COR-L47 (cell line): ENCODE measurements at places on chromosomes 1 and 21.

DNA sequence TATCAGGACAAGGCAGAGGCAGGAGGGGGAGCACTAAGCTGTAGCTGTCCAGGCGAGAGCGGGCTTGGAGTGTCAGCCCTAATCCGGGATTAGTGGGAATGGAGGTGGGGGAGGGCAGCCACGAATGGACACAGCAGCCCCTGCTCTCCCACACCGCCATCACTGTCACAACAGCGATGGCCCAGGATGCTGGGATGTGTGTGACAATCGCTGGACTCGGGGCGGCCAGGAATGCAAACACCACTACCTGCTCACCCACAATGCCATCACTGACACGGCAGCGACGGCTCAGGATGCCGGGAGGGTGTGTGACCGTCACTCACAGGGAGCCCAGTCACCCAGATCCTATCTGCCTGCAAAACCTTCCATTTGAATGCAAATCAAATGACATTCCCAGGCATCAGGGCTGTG is 2.9 kb downstream of the C2CD2 start:
- no peak for DNase-seq

DNA sequence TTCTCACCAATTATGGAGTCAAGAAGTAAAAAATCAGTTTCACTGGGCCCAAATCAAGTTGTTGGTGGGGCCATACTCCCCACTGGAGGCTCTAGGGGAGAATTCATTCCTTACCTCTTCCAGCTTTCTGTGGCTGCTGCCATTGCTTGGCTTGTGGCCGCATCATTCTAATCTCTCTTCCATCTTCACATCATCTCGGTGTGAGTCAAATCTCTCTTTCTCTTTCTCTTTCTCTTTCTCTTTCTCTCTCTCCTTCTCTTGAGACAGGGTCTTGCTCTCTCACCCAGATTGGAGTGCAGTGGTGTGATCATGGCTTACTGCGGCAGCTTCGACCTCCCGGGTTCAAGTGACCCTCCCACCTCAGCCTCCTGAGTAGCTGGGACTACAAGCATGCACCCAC is 28.1 kb downstream of the FAM89A start:
- no peak for DNase-seq

- DNase-seq, result peak; percentile 79
Observed at GRCh38 chr1:230356869-230357794, 69.0 kb downstream of the PGBD5 start.

DNA sequence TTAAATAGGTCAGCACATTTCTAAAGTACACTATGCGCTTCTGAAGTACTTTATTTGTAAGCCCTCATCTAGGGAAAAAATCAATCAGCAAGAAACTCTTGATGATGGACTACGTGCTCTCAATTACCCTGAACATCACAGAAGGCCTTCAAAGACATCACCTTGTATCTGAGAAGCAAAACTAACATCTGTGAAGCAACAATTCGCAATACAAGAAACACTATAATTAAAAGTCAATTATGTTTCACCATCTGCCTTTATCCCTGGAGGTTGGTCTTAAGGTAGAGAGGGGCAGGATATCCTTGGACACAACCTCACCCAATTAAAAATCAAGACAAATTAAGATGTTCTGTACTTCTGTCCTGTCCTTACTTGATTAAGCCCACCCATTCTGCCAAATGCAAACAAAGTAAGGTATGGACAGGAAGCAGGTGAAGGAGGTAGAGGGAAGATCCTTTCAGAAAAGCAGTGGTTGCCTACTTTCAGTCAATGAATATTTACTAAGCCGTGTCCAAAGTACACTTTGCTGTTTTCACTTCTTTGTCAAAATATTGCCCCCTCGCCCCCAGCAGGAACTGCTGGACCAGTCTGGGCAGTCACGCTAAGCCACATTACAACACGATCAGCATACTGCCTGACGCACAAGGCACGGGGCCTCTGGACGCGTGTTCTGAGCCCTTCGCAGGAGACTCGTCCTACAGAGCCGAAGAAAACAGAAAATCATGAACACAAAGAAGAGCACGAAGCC is 887 bp downstream of the SLC19A2 start:
- DNase-seq, result peak; percentile 50

- no peak for DNase-seq
Observed at GRCh38 chr1:8455700-8456307, 137.9 kb downstream of the SLC45A1 start.

- no peak for DNase-seq
Observed at GRCh38 chr1:24481101-24481500, 21.5 kb upstream of the RCAN3 start.

GRCh38 chr1:33286451-33287185 is 30.3 kb downstream of the ZNF362 start:
- DNase-seq, result no peak

DNA sequence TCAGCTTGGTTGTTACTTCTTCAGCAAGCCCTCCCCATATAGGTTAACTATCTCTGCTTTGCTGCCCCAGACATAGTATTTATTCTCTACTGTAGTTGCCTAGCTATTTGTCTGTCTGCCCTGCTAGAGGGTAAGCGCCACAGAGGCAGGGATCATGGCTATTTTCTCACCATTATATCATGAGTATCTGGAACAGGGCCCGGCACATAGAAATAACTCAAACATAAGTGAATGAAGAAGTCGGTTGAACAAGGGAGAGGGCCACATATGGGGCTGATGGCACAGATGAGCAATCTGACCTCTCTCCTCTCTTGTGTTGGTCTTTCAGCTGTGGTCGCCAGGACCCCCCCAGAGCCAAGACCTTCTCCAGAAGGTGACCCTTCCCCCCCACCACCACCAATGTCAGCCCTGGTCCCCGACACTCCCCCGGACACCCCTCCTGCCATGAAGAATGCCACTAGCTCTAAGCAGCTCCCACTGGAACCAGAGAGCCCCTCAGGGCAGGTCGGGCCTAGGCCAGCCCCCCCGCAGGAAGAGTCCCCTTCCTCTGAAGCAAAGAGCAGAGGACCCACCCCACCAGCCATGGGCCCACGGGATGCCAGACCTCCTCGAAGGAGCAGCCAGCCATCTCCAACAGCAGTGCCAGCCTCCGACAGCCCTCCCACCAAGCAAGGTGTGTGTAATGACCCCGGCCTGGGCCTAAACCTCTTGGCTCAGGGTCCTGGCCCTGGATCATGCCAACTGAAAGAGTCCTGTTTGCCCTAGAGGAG is 14.9 kb downstream of the MAP7D1 start:
- no peak for DNase-seq

DNA sequence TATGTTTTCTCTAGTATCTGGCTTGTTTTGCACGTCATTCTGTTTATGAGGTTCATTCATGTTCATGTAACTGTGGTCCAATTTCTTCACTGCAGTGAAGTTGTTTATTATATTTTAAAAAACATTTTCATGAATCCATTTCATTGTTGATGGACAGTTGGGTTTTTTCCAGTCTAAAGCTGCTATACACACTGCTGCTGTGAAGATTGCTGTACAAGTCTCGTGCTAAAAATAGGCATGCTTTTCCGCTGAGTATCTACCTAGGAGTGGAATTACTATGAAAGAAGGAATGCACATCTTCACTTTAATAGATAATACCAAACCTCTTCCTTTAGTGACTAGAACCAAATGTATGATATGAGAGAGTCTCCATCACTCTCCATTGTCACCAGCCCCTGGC is 49.0 kb upstream of the ETS2 start:
- no peak for DNase-seq

DNA sequence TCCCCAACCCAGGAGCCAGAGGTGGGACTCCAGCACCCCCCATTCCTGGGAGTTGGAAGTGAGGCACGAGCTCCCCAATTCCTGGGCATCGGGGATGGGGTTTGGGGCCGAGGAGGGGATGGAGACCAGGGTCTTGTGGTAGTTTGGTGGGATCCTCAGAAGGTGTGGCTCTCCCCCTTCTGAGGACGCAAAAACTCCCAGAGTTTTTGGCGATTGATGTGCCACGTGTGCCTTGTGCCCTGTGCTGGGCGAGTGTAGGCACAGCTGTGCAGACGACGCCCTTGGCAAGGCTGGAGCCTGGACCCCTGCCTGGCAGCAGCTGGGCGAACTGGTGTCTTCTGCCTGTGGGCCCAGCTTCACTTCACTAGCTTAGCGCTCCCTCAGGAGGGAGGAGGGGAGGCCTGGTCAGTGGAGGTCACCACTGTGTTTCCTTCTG is 2.6 kb downstream of the GUK1 start:
- peak; percentile 11 for DNase-seq

DNA sequence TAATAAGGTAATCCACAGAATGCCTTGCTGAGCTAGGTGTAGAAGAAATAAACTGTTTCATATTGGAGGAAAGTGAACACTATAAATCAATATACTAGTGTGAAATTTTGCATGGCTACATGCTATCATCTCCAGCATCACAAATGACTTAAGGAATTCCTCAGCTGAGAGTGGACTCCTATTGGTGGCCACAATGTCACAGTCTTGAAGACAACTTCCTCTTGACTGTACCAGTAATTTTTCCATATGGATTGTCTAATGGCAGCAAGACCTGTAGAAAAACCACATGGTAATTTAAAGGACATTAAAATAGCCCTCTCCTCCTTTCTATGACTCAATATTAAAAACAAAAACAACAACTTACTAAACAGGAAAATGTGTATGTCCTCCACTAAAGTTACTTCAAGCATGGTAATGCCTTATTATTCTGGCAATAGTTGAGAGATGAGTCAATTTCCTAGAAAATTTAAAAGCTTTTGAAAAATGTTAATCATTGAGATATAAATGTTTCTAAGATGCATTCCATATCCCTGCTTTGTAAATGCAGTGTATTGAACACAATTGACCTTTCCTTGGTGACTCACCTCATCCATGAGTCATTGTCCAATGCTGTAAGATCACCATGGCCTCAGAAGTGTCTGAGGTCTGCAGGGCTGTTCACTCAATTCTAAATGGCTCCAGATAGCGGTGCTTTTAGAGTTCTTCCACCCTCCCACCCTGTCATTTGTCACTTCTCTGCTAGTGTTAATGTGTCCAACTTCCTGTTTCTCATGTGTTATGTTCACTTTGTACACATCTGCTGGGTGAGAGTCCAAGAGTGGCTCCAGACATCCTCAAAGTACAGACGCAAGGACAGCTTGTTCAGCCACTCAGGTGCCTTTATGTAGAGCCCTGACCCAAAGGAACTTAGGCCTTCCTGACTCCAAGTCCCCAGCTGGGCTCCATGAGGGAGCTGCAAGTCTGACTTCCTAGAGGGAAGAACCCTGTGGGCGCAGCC is 32.8 kb upstream of the DNASE2B start:
- no peak for DNase-seq

DNA sequence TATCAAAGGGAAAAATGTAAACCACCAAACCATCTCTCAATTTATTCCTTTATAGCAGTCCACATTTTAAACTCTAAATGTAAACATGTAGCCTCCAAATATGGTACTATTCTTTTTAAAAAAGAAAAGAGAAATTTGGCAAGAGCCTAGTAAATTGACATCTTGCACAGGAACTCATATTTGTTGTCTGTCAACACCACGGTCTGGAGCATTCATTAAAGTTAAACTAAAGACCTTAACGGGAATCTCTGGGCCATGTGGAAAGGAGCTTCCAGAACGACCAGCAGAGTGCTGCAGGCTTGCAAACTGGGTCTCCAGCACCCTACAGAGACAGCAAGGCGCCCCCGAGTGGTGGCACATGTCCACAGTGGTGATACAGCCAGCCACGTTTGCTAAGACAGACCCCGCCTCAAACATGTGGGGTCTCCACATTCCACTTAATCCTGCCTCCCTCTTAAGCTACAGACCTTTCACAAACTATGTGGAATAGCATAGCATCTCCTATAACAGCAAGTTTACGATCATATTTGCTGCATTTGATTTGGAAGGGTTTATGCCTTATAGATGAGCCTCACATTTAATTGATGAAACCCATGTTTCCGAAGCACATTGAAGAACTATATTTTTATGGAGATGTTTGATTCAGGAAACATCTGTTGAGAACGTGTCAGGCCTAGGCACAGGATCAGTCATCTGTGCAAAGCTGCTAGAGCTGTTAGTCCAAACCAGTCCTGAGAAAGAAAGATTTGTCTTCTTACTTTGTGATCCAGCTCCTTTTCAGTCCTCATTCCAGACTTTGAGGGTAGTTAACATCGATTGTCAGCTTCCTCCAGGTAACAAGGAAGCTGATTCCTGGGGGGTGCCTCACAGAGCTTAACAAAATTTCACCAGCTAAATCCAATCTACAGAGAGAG is 96.4 kb upstream of the BACE2 start:
- DNase-seq, result peak; percentile 46

DNA sequence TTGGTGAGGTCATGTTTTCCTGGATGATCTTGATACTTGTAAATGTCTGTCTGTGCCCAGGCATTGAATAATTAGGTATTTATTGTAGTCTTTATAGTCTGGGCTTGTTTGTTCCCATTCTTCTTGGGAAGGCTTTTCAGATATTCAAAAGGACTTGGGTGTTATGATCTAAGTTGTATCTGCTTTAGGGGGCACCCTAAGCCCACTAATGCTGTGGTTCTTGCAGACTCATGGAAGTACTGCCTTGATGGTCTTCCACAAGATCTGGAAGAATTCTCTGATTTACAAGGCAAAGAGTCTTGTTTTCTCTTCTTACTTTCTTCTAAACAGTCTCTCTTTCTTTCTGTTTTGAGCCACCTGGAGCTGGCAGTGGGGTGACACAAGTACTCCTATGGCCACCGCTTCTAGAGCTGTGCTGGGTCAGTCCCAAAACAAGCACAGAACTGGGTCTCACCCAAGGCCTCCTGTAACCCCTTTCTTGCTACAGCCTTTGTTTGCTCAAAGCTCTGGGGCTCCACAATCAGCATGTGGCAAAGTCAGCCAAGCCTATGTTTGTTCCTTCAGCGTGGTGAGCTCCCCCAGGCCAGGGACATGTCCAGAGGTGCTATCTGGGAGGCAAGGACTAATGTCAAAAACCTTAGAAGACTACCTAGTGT is 12.6 kb downstream of the VN1R5 start:
- DNase-seq, result no peak

DNA sequence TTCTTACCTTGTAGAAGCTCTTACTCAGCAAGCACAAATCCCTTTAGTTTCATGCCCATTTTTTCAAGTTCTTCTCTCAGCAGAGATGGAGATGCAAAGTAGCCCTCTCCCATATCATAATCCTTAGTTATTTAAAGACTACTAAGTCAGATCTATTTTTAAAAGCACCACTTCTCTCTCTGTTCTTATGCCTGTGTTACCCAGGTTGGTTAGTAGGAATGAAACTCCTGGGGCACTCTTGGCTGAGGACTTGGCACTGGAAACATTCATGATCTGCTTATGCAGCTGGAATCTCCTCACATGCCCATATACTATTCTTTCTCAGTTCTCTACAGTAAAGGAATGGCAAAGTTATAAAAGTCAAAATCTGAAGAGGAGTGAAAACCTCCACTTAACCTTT is 51.9 kb upstream of the PPP2R5A start:
- no peak for DNase-seq
